Germinal center (tissue), 1 donor: ENCODE measurements at places on chromosomes 5 and 9.

- no peak for DNase-seq
Measured at GRCh38 chr9:129757045-129757444, 4.2 kb upstream of the PTGES start.

- no peak for DNase-seq
Measured at GRCh38 chr9:34442770-34443169, 15.6 kb downstream of the FAM219A start.

DNA sequence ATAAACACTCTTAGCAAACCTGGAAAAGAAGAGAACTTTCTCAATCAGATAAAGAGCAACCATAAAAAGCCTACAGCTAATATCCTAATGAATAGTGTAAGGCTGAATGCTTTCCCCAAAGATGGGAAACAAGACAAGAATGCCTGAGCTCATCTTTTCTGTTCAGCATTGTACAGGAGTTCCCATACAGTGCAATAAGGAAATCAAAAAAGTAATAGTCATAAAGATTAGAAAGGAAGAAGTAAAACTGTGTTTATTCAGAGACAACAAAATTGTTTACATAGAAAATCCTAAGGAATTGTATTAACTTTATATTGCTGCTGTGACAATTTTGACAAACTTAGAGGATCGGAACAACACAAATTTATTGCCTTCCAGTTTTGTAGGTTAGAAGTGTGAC, 330.7 kb upstream of the SLC24A2 start:
- no peak for DNase-seq

GRCh38 chr5:120954255-120954654, 490.2 kb downstream of the PRR16 start:
- DNase-seq = no peak

DNA sequence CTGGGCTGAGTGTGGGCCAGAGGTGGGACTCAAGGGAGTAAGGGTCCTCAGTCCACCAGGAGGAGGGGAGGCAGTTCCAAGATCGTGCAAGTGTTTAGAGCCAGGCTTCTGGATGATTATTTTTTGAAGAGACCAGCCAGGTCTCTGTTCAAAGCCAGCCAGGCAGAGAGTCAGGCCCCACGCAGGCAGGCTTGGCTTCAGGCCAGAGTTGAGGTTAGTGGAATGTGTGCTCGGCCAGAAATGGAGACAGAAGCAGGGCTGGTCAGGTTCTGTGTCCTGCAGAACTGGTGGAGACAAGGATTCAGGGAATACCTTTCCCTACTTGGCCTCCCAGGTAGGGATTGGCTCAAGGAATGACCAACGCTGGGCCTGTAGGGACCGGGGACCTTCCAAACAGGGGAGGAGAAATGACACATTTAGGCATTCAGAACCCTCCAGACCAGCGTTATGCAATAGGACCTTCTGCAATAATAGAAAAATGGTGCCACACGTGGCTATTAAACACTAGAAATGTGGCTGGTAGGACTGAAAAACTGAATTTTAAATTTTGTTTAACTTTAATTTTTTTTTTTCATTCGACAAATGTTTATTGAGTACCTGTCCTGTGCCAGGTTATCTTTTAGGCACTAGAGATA, 106.2 kb downstream of the CMYA5 start:
- no peak for DNase-seq

GRCh38 chr9:136180586-136180985, 24.3 kb downstream of the LHX3 start:
- DNase-seq = no peak
